ENCODE measurements at places on chromosomes 11 and 22.

DNA sequence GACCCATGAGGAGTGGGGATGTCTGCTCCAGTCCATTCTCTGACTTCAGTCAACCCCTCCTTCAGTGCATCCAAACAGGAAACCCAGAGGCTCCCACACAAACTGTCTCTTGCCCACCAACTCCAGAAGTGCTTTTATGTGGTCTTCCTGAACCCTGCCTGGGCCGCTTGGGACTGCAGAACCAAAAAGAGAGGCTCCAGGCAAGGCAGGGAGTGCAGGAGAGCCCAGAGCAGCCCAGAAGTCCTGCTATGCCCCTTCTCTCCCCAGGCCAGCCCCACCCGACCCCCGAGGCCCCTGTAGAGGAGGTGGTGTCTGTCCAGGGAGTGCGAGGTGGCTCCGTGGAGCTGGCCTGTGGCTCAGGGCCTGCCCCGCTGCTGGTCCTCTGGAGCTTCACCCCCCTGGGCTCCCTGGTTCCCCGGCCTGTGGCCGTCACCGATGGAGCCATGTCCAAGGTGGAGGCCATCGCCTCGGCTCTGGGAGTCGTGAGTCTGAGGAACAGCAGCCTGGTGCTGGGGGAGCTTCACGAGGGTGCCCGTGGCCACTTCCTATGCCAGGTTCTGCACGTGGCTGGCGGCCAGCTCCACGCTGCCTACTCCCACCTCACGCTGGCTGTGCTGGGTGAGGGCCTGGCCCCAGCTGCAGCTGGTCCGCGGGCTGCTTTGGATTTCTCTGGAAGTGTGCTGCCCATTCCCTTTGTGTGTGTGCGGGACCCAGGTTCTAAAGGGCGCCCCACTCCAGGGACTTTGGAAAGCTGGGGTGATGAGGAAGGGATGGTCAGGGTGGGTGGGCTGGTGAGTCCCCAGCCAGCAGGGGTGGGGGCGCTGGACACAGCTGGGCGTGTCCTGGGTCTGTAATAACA lies 1.8 kb downstream of the VSIG10L2 start:
- no peak for DNase-seq

DNA sequence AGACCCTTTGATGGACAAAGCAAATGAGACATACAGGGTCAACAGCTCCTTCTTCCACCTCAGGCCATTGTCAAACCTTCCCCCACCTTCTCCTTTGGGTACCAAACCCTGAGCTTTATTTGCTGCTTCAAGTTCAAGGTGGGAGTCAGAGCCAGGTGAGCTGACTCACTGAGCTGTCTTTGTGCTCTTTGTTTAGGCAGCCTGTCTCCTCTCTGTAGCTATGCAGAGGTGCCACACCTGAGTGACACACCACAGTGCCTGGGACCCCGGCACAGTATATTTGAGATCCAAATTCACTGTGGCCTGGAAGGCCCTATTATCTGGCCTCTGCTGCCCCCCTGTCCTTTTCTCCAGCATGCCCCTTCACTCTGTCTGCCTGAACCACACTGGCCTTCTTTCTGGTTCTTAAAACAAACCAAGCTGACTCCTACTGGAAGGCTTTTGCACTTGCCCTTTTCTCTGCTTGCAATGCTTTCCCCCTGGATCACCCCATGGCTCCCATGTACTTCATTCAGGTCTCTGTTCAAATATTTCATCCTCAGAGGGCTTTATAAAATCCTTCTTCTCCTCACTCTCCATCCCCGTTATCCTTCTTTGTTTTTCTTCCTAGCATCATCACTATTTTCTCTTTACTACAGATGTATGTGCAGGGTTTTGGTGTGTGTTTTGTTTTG lies 16.1 kb downstream of the LMO2 start:
- no peak for DNase-seq

DNA sequence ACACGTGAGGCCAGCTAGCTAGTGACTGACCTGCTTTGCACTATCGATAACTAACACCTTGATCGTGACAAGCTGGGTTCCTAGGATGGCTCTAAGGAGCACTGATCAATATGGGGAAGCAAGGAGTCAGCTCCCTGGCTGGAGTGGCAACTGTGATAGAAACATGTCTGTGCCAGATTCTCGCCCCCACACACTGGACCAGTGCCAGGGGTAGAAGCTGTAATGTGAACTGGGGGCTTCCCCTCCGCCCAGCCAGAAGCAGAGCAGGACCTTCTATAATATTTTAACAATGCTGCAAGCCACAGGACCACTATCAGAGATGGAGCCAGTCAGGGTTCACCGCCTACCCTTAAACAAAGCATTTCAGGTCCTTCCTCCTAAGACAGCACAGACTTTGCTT lies 96.5 kb downstream of the DSCAML1 start:
- no peak for DNase-seq

GRCh38 chr22:20438427-20438677 lies 727 bp upstream of the SCARF2 start:
- DNase-seq = no peak

DNA sequence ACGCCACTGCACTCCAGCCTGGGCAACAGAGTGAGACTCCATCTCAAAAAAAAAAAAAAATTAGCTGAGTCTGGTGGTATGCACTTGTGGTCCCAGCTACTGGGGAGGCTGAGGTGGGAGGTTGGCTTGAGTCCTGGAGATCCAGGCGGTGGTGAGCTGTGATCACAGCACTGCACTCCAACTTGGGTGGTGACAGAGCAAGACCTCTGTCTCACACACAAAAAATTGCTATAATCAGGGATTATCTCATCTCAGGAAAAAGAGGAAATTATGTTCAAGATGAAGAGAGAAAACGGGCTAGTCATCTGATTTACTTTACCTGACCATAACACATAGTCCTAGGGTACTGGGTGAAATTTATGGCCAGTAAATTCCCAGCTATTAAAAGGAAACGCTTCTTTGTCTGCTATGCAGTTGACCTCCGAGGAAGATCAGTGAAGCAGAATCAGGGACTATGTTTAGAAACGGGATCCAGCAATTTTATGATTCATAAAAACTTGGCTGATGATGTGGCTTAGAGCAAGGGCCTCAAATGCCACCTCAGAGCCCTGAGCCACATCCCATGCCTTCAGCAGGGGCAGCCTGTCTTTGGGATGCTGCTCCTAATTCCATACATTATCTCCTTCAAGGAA lies 386.2 kb downstream of the NTM start:
- no peak for DNase-seq

- no peak for DNase-seq
These were observed 3.6 kb upstream of the TSSK2 start for GRCh38 chr22:19127329-19128008.

GRCh38 chr11:100719809-100720221 lies 32.7 kb downstream of the ARHGAP42 start:
- DNase-seq = peak; percentile 76

DNA sequence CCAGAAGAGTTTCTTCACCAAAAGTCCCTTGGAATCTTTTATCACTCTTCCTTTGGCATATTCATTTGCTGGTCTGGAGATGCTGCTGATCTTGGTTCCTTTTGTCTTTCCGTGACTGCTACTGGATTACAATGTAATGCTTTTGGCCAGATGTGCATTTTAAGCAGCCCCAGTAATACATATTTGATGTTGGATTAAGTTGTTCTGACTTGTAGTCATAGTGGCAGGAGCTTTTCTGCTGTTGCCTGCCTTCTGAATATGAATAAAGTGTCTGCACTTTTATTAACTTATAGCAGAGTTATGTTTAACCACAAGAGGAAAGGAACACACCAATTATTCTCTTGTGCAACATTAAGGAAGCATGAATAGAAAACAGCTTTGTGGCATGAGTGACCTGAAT lies 360.0 kb upstream of the DDI1 start:
- DNase-seq = no peak

DNA sequence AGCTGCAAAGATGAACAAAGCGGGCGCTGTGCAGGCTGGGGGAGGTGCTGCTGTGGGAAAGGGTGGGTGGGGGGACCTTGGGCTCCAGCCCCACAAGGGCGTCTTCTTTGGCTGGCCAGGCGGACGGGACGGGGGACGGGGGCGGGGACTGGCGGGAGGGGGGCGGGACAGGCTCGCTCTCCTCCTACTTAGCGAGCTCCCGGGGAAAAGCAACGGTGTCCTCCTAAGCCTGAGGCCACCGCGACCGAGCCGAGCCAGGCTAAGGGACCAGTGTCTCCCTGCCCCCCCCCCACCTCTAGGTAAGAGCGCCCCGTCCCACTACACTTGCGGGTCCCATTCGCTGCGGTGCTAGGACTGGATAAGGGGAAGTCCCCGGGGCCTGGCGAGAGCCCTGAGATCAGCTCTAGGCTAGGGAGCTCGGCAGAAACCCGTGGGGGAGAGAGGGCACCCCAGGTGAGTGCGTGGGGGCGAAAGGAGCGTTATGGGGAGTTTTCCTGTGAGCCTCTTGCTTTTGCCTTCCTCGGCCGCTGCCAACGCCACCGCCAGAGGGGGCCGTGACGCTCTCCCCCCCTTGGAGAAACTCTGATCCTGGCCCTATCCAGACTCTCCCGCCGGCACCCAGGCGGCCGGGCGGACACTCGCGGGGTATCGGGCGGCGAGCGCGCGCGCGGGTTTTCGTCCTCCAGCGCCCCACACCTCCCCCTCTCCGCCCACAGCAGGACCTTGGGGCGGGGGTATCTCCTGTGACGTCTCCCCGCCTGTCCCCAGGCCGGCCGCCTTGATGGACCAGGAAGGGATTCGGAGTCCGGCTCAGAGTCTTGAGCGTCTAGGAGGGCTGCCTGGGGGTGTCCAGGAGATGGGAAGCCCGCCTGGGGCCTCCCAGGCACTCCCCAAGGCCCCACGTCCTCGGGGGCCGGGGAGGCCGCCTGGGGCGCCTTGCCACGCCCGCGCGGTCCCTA lies at the start of gene PHLDB1:
TSS of gene PHLDB1 (plus strand) at position 215 of the 959 bp plus-strand sequence. CDS start 6,222 bp downstream, outside the sequence.
- DNase-seq = peak; percentile 29

DNA sequence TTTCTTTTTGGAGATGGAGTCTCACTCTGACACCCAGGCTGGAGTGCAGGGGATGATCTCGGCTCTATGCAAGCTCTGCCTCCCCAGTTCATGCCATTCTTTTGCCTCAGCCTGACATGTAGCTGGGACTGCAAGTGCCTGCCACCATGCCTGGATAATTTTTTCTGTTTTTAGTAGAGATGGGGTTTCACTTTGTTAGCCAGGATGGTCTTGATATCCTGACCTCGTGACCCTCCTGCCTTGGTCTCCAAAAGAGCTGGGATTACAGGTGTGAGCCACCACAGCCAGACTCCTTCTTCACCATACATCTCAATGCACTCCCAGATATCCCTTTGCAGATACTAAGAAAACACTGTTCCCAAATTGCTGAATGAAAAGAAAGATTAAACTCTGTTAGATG lies 224.3 kb downstream of the OR4A5 start:
- DNase-seq = no peak

DNA sequence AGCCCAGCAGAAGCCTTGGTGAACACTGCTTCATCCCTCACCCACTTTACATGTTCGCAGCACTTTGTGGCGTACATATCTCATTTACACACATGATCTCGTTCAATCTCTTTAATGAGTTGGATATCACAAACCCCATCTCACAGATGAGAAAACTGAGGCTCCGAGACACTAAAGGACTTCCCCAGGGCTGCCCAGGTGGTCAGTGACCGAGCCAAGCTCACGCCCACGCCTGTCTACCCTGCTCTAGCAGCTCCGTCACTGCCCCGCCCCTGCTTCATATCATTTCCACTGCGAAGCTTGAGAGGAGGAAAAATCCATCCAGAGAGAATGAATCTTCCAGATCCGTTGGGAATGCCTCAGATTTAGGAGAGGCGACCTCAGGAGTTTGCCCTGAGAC lies 11.8 kb upstream of the DSCAML1 start:
- no peak for DNase-seq

DNA sequence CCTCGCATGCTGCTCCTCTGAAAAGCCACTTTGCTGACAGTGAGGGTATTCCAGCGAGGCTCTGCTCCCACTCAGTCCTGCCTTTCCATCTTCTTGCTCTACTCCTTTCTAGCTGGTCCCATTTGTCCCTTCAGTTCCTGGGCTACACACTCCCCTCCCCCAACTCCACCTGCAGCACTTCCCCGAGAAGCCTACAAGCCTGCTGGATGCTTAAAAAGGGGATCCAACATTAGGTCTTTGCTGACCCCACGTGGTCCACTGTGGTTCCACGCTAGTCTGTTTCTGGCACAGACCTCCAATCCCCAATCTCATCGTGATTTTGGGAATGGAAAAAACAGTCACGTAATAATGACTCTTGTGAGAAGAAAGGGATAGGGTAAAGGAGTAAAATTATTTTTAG lies 121.6 kb upstream of the SNX19 start:
- DNase-seq = no peak

GRCh38 chr11:70769106-70769505 lies 370.8 kb downstream of the CTTN start:
- DNase-seq = no peak

GRCh38 chr11:2569731-2570210 lies 125.0 kb downstream of the KCNQ1 start:
- no peak for DNase-seq

GRCh38 chr11:6895010-6895409 lies 2.7 kb upstream of the OR2D2 start:
- no peak for DNase-seq

- no peak for DNase-seq
These were observed 95.3 kb upstream of the RAG2 start for GRCh38 chr11:36693139-36693843.

DNA sequence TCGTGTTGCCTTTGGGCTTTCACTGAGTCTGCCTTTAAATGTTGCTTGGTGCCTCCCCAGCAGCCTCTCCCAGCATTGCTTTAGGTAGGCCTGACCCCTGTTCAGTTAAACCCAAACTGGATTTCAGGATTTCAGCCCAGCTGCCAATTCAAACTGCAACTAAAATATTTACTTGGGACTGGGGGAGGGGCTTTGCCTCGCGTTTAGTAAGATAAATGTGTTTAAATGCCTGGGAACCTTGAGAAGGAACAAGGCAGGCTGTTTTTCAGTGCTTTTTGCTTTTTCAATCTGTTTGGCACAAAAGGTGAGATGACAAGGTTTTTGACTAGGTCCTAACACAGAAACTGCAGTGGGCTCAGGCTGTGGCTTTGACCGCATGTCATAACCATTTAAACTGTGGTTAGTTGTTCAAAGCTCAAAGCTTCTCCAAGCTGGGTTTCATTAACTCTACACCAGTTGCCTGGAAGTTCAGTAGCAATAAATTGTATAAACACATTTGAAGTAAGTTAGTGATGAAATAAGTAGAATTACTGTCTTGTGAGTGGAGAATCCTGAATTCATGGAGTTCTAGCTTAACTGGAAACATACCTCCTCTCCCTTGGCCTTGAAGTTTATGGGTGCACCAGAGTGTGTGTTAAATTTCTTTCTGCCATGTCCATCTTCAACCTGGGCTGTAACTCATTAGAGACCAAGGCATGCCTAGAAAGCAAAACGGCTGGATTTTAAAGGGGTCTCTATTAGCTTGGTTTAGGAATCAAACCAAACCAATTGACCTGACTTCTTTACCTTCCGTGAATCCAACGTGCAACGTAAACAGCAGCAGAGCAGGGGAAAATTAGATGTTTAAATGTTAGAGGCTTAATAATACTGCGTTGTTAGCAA lies 3.6 kb downstream of the PKNOX2 start:
- DNase-seq = no peak
